ENCODE measurements at places on chromosomes 4 and X.

- peak; percentile 1 for DNase-seq
Measured at GRCh38 chr4:188332265-188332664, 193.0 kb downstream of the TRIML1 start.

DNA sequence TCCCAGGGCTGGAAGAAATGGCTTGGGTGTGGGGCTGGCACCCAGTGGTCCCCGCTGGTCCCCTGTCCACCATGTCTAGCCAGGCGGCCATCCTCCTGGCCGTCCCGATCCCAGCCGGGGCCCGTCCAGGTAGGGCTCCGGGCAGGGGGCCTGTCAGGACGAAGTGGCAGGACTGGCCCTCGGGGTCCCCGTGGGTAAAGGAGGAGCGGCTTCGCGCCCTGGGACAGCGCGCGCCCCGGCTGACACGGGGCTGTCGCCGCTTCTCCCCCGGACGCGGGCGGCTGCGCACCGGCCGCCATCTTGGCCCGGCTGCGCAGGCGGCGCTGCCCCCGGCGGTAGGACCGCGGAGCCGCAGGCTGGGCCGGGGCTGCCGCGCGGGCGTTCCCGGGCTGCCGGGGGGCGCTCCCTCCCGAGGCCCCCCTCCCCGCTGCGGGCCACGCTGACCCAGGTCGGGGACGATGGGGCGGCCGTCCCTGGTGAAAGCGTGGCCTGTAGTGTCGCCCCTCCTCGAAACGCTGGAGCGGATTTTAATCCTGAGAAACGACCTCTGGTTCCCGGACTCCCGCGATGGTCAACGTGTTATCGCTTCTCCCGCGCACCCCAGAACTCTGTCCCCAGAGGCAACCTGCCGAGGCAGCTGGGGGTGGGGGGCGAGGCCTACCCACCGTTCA is 60.4 kb upstream of the BCOR start:
- no peak for DNase-seq

DNA sequence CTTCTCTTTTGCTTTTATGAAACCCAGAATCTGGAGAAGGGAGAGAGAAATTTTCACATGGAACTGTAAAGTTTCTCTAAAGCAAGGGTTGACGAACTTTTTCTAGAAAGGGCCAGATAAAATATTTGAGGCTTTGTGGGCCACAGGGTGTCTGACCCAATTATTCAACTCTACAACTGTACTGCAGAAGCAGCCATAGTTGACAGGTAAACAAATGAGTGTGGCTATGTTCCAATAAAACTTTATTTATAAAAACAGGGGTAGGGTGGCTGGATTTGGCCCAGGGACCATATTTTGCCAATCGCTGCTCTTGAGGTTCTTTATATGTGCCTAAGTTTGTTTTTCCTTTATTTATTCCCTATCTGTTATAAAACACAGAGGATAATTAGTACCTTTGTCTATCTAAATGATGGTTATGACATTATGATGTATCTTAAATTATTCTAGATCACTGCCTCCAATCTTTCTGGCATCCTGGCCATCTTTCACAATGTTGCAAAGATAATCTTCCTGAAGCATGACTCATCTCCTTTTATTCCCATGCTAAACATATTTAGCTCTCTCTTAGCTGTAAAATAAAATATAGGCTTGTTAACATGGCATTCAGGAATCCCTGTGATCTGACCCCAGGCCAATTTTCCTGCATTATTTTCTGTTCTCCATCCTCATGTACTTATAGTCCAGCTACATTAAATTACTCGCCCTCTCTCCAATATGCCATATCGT is 106.8 kb upstream of the CBLL2 start:
- DNase-seq, result peak; percentile 53

DNA sequence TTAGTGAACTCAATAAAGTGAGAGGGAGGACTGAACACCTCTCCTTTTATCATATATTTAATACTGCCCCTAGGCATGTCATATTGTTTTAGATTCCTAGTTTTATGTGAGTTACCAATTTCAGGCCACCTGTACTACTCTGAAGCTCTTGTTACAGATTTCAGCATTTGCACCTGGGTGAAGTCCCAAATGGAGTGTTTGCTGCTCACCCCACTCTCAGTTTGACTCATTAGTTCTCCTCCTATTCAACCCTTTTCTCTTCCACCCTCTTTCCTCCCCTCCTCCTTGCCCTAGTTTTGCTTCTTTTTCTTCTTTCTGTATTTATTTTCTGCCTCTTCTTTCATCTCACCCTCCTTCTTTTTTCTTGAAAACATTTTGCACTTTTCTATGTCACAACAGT is 1852.2 kb upstream of the IGFBP7 start:
- DNase-seq, result no peak

- no peak for DNase-seq
Measured at GRCh38 chr4:185916683-185917082, 104.7 kb upstream of the SORBS2 start.

- peak; percentile 4 for DNase-seq
Measured at GRCh38 chrX:41875142-41875541, 48.2 kb downstream of the CASK start.

- no peak for DNase-seq
Measured at GRCh38 chr4:136106753-136107152, 1425.5 kb downstream of the PCDH18 start.

- DNase-seq, result peak; percentile 31
Measured at GRCh38 chr4:188396037-188396436, 256.8 kb downstream of the TRIML1 start.

- DNase-seq, result no peak
Measured at GRCh38 chrX:139332441-139332840, 198.1 kb upstream of the F9 start.

DNA sequence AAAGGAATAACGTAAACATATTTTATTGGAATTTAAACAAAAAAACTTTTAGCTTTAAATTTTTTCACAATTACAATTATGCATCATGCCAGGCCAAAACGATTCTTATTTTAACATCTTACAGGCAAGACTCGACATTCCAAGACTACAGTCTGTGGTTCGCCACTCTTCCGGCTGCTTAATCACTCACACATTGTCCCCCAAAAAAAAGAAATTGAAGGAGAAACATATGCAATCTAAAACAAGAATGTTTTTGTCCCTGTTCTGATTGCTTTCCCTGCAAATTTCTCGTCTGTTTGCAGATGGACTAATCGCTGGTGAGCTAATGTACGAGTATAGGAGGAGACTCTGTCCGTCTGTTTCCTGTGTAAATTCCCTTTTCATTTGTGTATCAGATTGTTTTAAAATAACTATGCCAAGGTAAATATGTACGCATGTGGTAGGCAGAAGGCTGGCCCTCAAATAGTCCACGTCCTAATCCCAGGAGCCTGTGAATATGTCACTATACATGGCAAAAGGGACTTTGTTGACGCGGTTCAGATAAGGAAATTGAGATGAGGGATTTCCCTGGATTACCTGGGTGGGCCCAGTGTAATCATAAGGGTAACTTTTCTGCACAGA is 37.7 kb upstream of the MTNR1A start:
- peak; percentile 83 for DNase-seq

GRCh38 chrX:68828740-68829581 is at the start of gene EFNB1:
Gene EFNB1, plus strand, starts transcription at chrX:68829021. Its CDS starts 756 bp downstream, at chrX:68829777.
- DNase-seq, result peak; percentile 96

DNA sequence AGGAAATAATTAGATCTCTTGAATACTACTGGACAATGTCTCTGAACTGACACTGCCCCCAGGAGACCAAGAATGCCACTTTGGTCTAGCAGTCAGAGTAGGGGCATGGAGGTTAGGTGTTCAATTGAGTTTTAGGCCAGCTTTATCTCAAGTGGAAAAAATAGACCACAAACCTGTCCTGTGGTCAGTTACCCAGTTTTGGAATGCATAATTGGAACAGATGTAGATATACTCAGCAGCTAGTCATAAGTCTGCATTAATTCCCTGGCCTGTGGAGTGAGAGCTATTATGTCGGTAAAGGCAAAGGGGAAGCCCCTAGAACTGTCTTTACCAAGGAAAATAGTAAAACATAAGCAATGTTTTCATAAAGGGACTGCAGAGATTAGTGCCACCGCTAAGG is 587.7 kb downstream of the GLUD2 start:
- DNase-seq, result peak; percentile 1

DNA sequence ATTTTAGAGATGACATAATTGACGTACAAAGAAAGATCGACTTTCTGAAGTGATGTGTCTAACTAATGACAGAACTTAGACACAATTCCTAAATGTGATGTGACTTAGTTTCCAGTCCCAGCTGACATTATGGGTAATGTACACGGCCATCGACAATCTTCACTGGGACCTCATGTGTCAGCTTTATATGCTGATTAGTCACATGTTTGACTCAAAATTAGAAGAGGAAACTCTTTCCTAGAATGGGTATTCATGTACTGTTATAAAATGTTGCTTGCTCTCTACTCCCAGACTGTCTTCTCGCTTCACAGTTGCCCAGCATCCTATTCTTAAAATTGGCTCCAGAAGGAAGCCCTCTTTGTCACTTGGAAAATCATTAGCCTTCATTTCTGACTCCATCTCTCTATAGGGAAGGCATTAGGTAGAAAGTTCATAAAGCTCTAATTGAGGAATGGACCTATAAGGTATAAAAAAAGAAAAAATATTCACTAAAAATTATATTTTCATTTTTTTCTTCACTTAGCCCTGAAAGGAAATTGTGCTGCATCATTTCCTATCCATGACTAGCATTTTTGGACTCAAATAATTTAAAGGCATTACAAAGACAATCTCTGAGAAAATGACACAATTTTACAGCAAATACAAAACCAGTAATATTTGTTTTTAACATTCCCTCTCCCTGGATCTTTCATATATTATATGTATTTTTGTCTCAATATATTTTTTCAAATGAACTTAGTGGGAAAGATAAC is 554.6 kb downstream of the INPP4B start:
- DNase-seq, result no peak

- DNase-seq, result no peak
Measured at GRCh38 chr4:109214622-109215301, 87.7 kb downstream of the COL25A1 start.

GRCh38 chr4:189092581-189092980 is 848.1 kb upstream of the FRG1 start:
- DNase-seq, result peak; percentile 44

GRCh38 chr4:121653986-121654385 is 42.8 kb downstream of the ANXA5 start:
- no peak for DNase-seq

- no peak for DNase-seq
Measured at GRCh38 chr4:134798573-134798972, 597.0 kb upstream of the PABPC4L start.

DNA sequence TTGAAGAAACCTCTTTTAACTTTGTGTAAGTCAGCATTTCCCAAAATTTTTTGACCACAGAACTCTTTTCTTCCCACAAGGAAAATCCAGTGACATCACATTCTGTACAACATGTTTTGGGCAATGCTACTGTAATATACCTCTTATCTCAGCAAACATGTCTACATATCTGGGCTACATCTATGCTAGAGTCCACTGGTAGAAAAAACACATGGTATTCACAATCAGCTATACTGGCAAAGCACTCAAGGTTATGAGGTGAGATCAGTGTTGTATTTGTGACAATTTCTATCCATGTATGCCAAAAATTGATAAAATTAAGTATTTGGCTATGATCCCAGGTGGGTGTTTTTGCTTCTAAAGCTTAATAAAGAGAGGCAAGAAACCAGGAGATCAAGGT is 98.0 kb downstream of the ATP11C start:
- no peak for DNase-seq

DNA sequence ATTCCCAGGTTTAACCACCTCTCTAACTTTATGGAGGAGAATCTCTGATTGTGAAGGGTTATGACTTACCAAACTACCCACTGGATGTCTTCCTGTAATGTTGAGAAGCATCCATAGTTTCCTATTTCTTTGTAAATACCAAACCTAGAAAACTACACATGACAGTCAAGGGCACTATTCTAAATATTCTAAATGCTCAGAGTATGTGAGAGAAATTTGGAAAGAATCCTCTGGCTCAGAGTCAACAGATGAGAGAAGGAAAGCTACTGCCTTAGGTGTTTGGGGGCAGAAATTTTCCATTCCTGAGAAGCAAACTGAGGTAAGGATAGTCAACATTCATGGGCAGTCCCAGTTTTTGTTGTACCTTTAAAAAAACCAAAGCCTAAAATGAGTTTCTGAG is 155.8 kb downstream of the KCNIP4 start:
- peak; percentile 31 for DNase-seq

DNA sequence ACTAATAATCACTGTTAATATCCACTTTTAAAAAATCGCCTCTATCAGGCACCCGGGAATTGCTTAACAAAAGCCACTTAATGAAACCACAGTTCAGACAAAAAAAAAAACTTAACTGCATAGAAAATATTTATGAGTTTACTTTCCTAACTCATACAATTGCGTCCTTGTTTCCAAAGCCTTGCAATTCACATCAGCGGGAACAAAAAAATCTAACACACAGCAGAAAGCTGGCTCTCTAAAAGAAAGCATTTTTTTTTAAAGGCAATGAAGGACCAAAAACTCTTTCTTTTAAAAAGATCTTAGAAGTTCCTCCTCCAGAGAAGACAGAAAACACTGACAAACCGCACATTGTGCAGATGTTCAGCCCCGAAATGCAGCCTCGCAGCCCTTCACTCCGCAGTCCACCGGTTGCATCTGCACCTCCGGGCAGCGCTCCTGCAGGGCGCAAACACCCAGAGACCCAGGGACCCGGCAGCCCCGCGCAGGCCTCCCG is 812 bp downstream of the FAT1 start:
- DNase-seq, result no peak

DNA sequence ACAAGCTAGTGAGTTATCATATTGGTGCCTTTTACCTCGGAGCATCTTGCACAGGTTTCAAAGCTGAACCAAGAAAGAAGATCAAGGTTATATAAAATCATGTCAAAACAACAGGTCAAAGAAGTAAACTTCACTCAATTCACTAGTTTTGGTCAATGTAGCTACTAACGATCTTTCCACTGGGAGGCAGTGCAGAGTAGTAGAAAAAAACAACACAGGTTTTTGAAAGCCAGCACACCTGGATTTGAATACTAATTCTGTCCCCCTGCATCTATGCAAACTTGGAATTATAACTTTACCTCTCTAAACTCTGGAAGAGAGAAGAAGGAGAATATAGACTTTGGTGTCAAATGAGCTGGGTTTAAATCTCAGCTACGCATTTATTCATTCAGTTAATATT is 266.1 kb downstream of the GRIA3 start:
- DNase-seq, result no peak

DNA sequence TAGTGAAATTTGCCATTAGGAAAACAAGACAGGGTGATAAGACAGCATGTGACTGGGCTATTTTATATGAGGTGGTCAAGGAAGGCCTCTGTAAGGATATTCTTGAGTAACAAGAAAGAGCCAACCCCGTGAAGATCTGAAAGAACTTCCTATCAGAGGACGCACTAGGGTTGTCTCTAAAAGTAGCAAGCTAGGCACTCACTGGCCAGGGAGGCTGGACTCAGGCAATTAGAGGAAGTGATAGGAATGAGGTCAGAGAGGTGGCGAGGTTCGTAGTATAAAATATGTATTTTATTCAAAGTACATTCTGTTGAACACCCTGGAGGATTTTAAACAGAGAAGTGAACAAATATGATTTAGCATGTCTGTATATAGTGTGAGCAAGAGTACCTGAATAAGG is 4.6 kb downstream of the BMPR1B start:
- DNase-seq, result no peak

Measured in fibroblast of skin of abdomen (primary cell).